ENCODE measurements at places on chromosomes 3 and 15. TPM values are rescaled to one million over a fixed set of nuclear protein-coding genes. Genes with fewer than 3 reads are reported as not detected.

GRCh38 chr3:162142511-162142910, 645.9 kb downstream of the OTOL1 start:
- no peak for DNase-seq
- H3K27ac ChIP-seq, result no peak overlapping the region
- H3K36me3 ChIP-seq, result no peaks in the 10 kb centered on the region
- no peak overlapping the region for H3K4me3 ChIP-seq
- H3K27me3 ChIP-seq, result peaks cover 3% of the 10 kb centered on the region

GRCh38 chr3:182233957-182234356, 522.2 kb downstream of the SOX2 start:
- no peaks in the 10 kb centered on the region for H3K36me3 ChIP-seq
- no peak overlapping the region for H3K27ac ChIP-seq
- no peak overlapping the region for H3K4me3 ChIP-seq
- no peak for DNase-seq
- H3K27me3 ChIP-seq, result no peaks in the 10 kb centered on the region
- H3K4me1 ChIP-seq, result peaks cover 10% of the 10 kb centered on the region

- H3K4me1 ChIP-seq, result peaks cover 23% of the 10 kb centered on the region
- H3K4me3 ChIP-seq, result no peak overlapping the region
- no peak for DNase-seq
- peaks cover 7% of the 10 kb centered on the region for H3K36me3 ChIP-seq
Measured at GRCh38 chr3:108408883-108409799, 101.3 kb downstream of the MYH15 start.

DNA sequence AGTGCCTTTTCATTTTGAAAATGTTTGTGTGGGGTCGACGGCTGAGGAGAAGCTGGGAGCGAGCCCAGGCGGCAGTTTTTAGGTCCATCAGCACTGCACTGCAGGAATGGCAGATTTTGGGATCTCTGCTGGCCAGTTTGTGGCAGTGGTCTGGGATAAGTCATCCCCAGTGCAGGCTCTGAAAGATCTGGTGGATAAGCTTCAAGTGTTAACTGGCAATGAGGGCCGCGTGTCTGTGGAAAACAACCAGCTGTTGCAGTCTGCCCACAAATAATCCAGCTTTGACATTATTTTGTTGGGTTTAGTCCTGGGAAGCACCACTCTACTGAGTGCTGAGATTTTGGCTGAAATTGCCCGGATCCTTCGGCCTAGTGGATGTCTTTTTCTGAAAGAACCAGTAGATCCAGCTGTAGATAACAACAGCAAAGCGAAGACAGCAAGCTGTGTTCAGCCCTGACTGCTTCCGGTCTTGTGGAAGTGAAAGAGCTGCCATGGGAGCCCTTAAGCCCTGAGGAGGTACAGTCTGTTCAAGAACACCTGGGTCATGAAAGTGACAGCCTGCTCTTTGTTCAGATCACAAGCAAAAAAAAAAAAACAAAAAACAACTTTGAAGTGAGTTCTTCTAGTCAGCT, 13.1 kb upstream of the ANP32A start:
- no peak overlapping the region for H3K4me3 ChIP-seq
- DNase-seq, result no peak
- no peaks in the 10 kb centered on the region for H3K4me1 ChIP-seq
- H3K27ac ChIP-seq, result no peak overlapping the region
- H3K27me3 ChIP-seq, result no peaks in the 10 kb centered on the region

The PCLAF gene
- total RNA-seq, result 4.7 TPM

The PDZRN3 gene
- 21.9 TPM for total RNA-seq

The GOLGA8G gene
- total RNA-seq, result not detected

The PRR20G gene
- not detected for total RNA-seq

The WDR49 gene
- 0.76 TPM for total RNA-seq
